ENCODE measurements at places on chromosomes 2 and 18.

GRCh38 chr2:157067562-157067961, 189.9 kb upstream of the GALNT5 start:
- no peak for DNase-seq

DNA sequence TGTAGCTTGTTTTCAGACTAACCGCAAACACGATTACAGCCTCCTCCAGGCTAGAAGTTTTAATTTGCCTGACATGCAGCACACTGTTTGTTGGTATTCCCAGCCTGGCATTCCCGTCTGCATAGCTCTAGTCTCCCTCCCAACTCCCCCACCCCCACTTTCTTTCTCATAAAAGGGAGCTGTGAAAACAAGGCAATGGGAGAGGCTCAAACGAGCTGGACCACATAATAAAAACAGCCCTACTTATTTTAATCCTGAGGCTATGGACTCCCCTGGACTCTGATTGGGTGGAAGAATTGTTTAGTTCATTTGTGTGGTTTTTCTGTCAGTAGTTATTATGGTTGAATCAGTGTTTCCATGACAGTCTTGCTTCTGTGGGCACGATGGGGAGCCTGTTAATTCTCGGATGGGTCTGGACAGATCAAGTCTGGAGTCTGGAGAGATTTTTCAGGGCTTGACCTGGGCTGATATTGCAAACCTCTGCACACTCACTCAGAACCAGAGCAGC, 1.2 kb downstream of the STON1 start:
- DNase-seq: no peak

GRCh38 chr2:167954495-167954894, 292.9 kb downstream of the STK39 start:
- DNase-seq: no peak

GRCh38 chr2:162916286-162916801, 77.8 kb upstream of the KCNH7 start:
- DNase-seq: no peak

DNA sequence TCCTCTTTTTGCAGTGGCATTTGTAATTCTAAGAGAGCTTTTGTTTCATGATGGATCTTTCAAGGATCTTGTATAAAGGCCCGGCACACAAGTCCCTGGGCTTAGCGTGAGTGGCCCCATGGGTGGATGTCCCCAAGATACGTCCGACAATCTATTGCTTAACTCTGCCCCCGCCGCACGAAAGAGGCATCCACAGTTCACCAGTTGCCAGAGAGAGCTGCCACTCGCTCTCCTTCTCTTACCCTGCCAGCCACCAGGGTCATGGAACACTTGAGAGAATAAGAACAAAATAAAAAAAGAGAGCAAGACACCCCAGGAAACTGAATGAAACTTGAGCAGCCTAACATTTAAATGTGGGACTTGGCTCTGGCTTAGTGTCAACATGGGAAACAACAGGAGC, 92.3 kb downstream of the CTAGE1 start:
- no peak for DNase-seq

DNA sequence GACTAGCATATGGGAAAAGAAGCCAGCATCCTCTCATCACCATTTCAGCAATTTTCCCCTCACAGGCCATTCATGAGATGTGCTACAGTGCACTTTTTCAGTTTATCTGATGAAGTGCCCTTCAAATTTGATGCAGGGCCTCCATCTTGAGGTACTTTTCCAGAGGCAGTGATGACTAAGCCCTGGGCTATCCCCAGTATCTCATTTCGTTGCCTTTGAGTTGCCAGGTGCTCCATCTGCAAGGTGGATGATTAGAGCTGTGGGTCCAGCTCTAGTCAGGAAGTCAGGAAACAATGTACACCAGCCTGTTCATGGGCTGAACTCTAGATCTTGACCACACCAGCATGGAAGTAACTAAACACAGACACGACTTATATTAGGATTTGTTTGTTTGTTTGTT, 425.2 kb downstream of the METTL4 start:
- no peak for DNase-seq

- no peak for DNase-seq
Measured at GRCh38 chr18:38884050-38884449, 1318.5 kb upstream of the CELF4 start.

- DNase-seq: no peak
Measured at GRCh38 chr2:74893332-74893731, 59.4 kb downstream of the HK2 start.
